Aortic smooth muscle cell (primary cell): ENCODE measurements at places on chromosomes 1 and 21. TPM values are rescaled to one million over a fixed set of nuclear protein-coding genes. Genes with fewer than 3 reads are reported as not detected.

Gene KCND3
- total RNA-seq, result under 0.01 and 0.26 TPM in 2 replicates

Gene LMOD1
- total RNA-seq, result 25.8 and 61.5 TPM in 2 replicates

Gene LCE1F
- not detected in 2 replicates for total RNA-seq

Gene KIAA1614
- total RNA-seq, result 6.9 and 7.6 TPM in 2 replicates
